ENCODE measurements at places on chromosomes 11 and 22.

DNA sequence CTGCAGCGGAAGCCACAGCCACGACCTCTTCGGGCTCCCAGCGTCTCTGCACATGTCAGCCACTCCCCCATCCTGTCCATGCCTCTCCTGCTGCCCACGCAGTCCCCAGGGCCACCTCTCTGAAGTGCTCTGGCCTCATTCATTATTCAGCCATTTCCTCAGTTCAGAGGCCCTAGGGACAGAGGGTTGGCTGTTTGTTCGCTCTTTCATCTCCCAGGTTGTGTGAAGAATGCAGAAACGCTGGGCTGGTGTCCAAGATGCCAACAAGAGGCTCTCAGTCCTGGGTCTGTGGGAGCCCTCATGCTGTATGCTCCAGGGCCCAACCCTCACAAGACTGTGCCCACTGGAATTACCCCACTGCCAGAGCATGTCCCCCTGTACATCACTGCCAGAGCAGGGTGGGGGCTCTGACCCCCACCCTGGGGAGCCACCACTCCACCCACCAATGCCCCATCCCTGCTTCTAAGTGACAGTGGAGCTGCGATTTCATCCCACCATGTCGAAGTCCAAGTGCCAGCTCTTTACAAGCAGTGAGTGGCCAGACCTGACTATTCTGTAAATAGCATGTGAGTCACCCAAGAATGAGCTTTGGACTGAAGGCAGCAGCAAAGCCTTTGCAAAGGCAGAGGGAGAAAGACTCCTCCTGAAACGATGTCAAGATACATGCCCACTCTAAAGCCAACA, 209.6 kb downstream of the BUD13 start:
- DNase-seq = peak; percentile 28

GRCh38 chr22:35538801-35539321, 1.8 kb upstream of the RASD2 start:
- peak; percentile 60 for DNase-seq

DNA sequence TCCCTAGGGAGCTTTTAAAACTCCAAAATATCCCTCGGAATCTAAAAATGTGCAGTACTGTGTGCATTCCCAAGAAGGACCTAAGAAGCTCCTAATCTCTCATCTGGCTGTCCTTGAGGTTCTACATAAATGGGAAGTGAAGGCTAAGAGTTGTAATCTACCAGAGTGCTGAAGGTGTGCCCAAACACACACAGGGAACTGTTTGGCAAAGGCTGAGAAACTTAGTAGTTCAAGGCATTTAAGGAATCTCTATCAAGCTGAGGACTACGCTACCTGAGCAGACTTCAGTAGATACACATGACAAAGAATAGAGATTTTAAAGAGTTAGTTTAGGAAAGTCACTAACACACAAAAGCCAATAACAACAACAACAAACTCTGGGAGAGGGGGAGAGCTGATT, 71.1 kb downstream of the TTC28 start:
- no peak for DNase-seq

DNA sequence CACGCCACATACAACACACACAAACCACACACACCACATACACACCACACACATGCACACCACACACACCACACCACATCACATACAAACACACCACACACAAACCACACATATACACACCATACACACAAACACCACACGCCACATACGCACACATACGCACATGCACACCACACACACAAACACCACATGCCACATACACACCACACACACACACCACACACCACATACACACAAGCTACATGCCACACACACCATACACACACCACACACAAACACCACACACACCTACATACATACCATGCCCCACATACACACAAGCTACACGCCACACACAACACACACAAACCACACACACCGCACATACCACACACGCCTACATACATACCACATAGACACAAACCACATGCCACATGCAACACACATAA, 15.7 kb upstream of the TH start:
- DNase-seq = no peak

DNA sequence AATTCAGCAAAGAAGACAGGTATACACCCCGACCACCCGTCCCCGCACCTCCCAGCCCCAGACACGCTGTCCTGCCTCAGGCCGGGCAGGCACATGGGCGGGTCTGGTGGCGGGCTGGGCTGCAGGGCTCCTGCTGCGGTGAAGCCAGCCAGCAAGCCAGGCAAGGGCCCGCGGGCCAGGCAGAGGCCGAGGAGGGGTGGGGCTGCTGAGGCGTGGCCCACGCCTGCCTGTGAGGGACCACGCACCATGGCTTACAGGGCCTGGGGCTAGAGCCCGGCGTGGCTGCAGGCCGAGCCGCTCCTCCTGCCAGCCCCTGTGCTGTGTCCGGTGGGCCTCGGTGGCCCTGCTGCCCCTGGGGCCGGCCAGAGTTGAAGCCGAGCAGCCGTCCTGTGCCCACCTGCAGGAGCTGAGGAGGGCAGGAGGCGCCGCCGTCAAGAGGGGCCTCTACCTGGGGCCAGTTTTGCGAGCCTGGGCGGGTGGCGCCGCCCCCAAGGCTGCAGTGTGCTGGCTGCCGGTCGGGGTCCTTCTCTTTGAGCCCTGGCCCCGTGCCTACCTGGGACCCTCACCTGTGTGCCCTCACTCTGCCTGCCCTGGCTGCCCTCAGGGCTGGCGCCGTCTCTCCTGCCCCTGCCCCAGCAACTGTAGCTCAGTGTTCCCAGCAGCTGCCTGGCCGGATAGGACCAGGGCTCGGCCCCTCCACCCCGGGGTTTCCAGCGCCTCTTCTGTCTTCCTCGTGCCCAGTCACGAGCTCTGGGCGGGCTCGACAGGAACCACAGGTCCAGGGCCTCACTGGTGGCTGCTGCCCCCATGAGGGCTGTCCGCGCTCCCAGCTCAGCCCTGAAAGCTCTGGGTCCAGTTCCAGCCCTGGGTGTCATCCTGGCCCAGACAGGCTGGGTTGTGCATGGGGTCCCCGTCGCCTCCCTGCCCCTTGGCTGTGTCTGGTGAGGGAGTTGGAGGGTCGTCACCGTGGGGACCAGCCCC, 38.4 kb downstream of the MOB2 start:
- no peak for DNase-seq

DNA sequence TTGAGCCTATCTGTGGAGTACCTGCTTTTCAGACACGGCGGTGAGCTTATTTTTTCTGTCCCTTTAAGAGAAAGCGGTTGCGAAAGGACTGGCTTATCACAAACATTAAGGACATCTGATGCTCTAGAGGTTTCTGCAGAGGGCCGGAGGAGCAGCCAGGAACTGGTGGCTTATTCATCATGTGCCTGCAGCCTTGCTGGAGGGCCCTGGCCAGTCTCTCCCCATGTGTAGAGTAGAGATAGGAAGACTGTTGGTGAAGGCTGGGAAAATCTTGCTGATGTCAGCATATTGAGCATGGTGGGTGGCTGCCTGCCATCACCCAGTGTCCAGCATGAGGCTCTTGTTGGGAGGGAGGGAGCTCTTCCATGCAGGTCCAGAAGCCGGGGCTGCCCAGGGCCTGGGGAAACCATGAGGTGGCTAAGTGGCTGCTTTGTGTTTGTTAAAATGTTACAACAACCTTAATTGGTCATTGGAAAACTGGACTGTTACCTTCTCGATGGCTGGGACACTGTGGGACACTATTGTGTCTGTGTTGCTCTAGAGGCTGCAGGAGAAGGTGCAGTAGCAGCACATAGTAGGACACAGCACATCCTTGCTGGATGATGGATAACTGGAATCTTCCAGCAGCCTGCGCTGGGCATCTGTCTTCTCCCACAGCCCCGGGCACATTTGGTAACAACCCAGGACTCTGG, 54.3 kb downstream of the TSPAN18 start:
- no peak for DNase-seq

DNA sequence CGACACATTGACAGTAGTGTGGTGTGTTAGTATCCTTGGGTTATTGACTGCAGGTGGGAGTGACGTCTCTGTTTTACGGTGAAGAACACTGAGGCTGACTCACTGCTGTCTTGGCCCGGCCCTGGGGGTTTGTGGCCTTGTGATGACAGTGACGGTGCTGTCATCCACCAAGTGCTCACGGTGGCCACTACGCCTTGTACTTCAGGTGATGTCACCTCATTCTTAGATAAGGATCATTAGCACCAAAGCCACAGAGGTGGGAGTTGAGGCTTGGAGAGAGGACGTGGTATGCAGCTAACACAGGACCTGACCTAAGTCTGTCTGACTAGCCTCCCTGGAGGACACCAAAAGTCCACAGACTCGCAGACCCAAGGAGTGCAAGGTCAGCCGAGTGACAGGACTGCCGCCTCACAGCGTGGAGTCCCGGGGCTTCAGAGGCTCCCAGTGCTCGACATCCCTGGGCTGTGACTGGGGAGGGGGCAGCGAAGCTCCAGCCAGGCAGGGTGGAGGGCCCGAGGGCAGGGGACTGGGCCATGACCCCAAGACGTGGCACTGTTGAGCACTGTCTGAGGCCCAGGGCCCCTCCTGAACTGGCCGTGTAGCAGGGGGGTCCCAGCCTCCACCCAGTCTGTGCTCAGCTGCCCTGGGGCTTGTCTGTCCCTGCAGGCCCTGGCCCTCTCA, 56.5 kb downstream of the NAT10 start:
- no peak for DNase-seq

DNA sequence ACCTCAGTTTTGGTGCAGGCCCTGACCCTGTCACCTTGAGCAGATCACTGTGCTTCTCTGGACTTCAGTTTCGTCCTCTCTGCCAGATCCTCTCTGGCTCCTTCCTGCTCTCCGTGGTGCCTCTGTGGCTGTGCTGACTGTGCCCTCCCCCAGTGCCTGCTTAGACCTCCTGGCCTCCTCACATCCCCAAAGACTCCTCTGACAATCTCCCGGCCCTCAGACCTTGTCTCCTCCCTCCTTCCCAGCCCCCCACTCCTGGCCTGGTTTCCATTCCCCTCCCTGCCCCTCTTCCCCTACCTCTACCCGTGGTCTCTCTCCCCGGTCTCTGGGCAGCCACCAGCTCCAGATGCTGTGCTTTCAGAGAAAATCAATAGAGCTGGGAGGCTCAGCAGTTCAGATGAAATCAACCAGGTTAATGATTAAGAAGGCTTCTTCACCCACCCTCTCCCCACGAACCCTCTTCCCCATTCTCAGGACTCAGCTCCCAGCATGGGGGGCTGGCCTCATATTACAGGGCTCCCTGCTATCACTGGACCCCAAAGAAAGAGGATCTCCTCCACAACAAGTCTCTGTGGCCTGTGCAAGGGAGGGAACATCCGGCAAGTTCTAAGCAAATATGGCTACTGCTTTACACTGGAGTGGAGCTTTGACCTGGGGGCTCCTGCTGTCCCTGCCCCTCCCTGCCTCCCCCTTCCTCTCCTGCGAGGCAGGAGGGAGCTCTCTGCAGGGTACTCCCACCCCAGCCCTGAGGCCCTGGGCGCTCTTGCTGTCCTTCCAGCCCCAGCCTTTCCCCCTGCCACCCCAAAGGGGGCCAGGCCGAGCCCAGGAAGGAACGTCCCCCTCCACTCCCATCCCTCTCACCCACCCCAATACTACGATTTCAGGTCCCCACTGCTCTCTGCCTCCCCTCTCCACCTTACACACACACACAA, 8.5 kb downstream of the BACE1-AS start:
- peak; percentile 18 for DNase-seq

- no peak for DNase-seq
Observed at GRCh38 chr11:25214535-25215176, 717.8 kb downstream of the LUZP2 start.

DNA sequence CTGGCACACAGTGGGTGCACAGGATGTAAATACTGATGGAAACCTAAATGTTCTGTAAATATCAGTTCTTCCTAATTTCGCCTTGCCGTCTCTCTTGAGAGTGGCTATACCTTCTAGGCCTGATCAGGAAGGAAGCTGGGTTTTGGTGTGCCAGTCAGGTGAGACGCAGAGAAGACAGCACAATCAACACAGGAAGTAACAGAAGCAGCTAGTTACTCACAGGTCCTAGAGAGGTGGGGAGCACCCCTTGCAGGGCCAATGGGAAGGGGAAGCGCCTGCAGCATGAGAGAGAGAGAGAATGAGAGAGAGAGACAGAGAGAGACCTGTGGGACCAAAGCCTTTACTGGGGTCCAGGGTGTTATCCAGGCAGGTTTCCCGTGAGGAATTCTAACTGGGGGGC, 80.8 kb downstream of the FBLN1 start:
- no peak for DNase-seq

DNA sequence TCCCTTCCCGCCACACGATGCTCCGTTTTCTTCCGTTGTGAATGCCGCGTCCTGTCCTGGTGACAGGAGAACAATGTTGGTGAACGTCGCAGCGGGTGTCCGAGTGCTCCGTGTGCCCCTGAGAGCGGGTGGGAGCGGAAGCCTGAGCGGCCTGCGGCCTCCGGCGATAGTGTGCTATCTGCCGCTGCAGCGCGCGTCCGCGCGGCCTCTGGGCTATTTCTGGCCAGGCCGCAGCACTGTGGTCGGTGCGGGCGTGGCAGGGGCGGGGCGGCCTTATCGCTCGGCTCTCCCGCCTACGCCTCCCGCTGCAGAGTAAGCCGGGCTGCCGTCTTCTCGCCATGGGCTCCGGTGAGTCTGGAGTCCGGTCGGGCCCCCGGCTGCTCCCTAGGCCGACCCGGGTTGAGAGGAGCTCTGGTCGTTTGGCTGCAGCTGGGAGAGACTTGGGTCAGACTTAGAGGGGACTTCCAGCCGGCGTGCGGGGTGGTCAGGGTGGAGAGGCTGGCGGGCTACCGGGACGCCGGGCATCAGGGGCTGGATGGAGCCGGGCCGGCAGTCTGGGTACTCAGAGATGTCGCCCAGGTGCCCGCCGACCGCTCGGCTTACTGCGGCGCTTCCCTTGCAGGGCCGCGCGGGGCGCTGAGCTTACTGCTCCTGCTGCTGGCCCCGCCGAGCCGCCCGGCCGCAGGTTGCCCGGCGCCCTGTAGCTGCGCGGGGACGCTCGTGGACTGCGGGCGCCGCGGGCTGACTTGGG, at the start of gene GP1BB:
Gene GP1BB (plus strand): TSS at position 308 of the 751 bp plus-strand sequence. CDS start 31 bp downstream, at position 339.
- peak; percentile 62 for DNase-seq

GRCh38 chr22:21736084-21736642, 569 bp upstream of the YPEL1 start:
- no peak for DNase-seq

DNA sequence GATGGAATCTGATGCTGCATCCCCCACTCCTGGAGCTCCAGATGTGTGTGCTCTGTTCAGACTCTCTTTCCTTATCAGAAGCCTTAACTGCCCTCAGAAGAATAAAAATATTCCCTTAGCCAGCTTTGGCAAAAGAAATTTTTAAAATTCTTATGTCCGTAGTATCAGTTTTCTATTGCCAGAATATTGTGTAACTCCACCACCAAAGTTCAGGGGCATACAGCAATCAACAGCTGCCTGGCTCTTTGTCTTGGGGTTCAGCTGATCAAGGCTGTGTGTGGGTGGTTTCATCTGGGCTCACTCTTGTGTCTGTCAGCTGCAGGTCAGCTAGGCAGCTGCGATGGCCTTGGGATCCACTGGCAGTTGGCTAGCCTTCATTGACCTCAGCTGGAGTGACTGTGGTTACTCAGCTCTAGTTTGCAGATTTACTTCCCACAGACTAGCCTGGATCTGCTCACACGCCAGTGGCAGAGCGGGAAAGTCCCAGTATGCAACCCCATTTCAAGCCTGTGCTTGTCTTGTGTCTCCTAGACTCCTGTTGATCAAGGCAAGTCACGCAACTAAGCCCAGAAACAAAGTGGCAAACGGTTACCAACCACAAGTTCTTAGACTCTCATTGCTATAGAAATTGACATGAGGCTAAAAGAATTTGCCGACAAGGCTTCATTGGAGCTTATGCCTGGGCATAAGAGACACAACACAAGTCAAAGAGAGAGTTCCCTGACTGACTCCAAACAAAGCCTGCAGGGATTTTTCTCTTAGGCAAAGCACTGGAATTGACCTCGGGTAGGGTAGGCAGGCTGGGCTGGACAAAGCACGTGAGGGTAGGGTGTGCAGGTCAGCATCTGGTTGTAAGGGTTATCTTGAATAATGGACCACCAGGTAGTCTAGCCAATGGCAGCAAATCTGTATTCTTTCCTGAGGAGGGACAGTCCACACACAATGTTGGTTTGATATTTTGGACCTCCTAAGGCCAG, 7.5 kb downstream of the TMEM138 start:
- no peak for DNase-seq
